Activated CD4-positive, alpha-beta T cell treated with anti-CD3 and anti-CD28 coated beads, Interleukin-2, amount 50 U/mL, for 24 hours (primary cell): ENCODE measurements at places on chromosomes 13 and 19.

GRCh38 chr19:6471076-6471475 is 7.0 kb downstream of the CRB3 start:
- no peak for DNase-seq

GRCh38 chr19:18468517-18468916 is 30.6 kb upstream of the ISYNA1 start:
- DNase-seq = no peak

DNA sequence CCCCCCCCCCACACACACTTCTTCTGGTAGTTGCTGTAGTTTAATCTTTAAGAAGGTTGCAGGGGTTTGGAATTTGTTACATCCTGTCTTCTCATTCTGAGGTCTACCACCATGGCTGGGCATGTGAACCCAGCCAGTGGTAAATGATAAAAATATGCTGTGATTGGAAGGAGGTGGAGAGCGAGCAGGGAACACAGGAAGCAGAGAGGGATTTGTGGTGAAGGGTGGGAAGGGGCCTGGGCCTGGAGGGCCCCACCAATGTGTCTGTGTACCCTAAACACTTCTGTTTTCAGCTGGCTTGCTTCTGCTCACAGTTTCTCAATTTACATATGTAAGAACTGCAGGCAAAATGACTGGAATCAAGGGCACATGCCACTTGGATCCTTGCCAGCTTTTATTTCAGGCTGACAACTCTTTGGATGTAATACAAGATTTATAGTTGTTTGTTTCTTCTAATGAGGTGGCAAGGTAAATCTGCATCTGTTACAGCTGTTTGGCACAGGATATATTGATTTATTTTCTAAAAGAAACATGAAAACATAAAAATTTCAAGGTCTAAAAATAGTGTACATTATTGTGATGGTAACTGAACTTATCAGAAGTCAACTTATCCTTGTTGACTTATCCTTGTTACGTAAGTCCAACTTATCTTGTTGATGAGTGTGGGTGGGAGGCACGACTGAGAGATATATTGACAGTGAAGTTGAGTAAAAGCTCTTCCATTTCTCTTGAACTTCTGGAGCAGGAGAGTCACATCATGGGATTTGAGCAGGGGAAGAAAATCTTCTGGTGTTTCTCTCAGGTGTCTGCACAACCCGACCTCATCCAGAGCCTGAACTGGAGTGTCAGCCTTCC is 313.2 kb downstream of the SHISA2 start:
- DNase-seq = no peak

GRCh38 chr13:32468502-32469142 is 40.7 kb upstream of the N4BP2L1 start:
- no peak for DNase-seq

DNA sequence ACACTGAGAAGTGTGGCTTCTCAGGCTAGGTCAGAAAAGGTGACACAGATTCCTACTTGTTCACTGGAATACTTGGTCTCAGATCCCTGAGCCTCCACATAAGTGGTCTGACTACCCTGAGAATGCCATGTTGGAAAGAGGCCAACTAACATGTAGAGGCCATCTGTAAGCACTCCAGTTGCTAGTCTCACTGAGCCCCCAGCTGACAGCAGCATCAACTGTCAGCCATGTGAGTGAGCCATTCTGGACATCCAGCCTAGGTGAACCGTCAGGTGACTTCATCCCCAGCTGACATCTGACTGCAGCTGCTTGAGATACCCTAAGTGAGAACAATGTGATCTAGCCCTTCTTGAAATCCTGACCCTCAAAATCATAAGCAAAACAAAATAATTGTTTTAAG is 18.1 kb upstream of the ARL11 start:
- no peak for DNase-seq

- no peak for DNase-seq
These were observed 9.5 kb downstream of the MEF2B start for GRCh38 chr19:19160461-19161035.

GRCh38 chr13:111978546-111978945 is 88.4 kb upstream of the SOX1 start:
- no peak for DNase-seq

DNA sequence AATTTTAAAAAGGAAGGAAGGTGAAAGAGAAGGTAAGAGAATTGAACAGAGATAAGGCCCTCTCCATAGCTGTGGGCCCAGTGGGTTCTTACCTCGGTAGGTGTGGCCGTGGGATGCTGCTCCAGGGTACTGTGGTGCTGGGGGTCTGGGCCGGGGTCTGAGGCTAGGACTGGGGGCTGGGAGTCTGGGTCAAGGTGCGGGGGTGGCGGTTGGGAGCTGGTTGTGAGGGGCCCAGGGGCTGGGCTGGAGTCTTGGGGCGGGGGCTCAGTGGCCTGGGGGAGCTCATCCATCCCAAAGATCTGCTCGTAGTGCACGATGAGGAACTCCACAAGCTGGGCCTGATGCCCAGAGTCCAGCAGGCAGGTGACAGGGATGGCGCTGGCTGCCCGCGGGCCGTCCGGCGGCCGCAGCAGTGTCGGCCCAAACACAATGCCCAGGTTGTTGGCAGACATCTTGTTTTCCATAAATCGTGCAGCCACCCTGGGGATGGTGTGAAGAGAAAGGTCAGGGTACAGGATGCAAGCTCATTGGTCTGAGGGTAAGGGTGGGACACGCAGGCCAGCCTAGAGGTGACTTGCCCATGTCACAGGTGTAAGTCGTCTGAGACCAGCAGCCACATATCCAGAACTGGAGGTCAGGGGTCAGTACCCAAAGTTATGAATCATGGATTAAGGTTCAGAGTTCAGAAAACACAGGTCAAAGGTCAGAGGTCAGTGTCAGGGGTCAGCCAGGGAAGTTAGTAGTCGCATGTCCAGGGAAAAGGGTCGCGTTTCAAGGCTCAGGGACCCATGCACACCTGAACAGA is 5.9 kb upstream of the LPAR2 start:
- DNase-seq = no peak

GRCh38 chr13:28753208-28753892 is 34.6 kb upstream of the SLC46A3 start:
- DNase-seq = no peak

GRCh38 chr13:42959615-42960014 is 32.4 kb downstream of the EPSTI1 start:
- no peak for DNase-seq

DNA sequence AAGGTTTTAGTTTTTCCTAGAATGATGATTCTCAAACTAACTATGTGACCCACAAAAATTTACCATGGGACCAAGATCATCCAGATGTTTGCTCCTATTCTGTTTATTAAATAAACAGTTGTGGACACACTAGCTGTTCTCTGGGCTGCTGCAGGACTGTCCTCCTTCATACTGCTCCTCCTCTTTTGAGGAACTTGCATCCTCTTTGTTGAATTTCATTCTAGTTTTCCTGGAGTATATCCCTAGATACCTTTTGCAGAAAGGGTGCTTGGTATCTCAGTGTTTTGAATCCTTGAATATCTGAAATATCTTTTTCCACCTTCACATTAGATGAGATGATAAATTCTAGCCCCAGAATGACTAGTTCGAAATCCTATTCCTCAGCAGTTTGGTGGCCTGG is 24.1 kb downstream of the VASP start:
- DNase-seq = no peak

GRCh38 chr13:41028051-41028450 is 8.9 kb upstream of the ELF1 start:
- no peak for DNase-seq

GRCh38 chr19:45189971-45190370 is 11.4 kb downstream of the BLOC1S3 start:
- no peak for DNase-seq

GRCh38 chr19:38900743-38901190 is 998 bp downstream of the NFKBIB start:
- no peak for DNase-seq

DNA sequence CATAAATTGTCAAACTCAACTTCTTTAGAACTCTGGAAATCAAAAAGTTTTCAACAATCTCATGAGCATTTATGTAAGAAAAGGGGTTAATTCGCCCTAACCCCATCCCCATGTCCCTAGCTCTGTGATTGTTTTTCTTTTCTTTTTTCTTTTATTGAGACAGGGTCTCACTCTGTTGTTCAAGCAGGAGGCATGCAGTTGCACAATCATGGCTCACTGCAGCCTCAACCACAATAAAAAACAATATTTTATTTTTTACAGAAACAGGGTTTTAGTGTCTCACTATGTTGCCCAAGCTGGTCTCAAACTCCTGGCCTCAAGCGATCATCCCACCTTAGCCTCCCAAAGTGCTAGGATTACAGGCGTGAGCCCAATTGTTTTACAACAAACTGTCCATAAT is 16.7 kb downstream of the VWA8 start:
- DNase-seq = no peak

DNA sequence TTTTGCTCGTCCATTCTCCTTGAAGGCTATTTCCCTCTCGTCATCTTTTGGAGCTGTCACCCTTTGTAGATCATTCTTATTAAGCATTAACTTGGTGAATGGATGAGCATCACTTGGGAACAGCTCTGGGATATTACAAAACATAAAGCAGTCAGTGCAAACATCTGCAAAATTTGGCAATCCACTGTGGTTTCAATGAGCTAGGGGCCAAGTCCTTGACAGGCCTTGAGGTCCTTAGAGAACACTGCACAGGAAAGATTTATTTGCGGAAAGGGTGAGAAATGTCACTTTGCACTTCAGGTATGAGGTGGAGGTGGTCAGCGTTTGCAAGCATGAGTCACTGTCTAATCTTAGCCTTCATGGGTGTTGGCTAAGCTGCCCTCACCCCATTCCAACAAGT is 239.7 kb upstream of the MAB21L1 start:
- DNase-seq = no peak

- peak; percentile 29 for DNase-seq
These were observed at the start of gene RASAL3 for GRCh38 chr19:15464394-15465385. Gene RASAL3, minus strand, starts transcription at chr19:15464544. Its CDS starts 186 bp downstream, at chr19:15464358.

GRCh38 chr13:70795484-70795883 is 687.2 kb upstream of the KLHL1 start:
- DNase-seq = no peak

DNA sequence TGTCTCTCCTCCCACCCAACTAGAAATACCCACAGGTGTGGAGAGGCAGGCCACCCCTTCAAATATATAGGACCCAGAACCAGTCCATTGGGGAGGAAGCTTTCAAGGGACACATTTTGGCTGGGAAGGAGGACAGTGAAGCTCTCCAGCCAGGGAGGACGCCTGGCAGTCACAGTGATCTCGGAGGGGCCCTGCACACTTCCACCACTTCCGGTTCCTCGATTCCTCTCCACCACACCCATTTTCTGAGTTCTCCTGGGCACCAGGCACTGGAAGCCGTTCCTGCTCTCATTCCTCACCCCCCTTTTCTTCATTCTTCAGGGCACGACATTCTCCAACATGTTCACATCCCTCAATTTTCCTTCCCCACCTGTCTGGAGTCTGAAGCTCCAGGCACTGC is 30.4 kb upstream of the CEACAM21 start:
- DNase-seq = no peak

GRCh38 chr19:17873786-17874757 is 2.3 kb downstream of the SLC5A5 start:
- peak; percentile 52 for DNase-seq

GRCh38 chr19:17079710-17080439 is 4.3 kb downstream of the MYO9B start:
- DNase-seq = peak; percentile 74

GRCh38 chr13:86155756-86156155 is 356.5 kb upstream of the SLITRK6 start:
- no peak for DNase-seq

DNA sequence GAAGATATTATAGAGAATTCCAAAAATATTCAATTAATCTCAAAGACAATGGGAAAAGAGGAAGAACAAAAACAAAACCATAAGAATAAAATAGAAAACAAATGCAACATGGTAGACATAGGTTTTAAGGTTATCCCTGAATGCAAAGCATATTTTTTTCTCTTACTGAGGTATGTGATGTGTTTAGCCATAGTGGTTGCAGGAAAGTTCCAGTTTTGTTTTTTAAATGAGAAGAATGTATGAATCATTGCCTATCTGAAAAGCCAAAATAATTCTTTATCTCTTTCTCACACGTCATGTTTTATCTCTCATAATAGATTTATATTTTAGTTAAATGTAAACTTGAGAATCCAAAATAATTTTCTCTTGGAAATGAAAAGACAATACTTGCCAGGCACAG is 2591.7 kb upstream of the PCDH20 start:
- no peak for DNase-seq

DNA sequence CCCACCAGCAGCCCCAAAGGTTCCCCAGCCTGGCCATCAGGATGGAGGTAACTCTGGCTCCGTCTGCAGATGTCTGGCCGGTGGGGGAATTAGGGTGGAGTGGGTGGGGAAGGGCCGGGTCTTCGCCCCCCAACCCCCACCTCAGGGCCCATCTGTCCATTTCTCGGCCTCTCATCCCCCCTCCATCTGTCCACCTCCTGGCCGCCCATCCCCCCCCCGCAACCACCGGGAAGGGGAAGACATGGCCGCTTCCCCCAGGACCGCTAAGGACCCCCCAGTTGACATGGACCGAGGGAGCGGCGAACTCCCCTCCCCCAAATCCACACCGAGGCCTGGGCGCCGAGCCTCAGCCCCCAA is 793 bp downstream of the LRFN1 start:
- DNase-seq = no peak

- DNase-seq = no peak
These were observed 25.9 kb downstream of the C2CD4C start for GRCh38 chr19:383040-383439.

- DNase-seq = no peak
These were observed 538.4 kb upstream of the PCDH20 start for GRCh38 chr13:61954092-61954491.

GRCh38 chr19:42276284-42276683 is 7.2 kb downstream of the CIC start:
- DNase-seq = no peak

DNA sequence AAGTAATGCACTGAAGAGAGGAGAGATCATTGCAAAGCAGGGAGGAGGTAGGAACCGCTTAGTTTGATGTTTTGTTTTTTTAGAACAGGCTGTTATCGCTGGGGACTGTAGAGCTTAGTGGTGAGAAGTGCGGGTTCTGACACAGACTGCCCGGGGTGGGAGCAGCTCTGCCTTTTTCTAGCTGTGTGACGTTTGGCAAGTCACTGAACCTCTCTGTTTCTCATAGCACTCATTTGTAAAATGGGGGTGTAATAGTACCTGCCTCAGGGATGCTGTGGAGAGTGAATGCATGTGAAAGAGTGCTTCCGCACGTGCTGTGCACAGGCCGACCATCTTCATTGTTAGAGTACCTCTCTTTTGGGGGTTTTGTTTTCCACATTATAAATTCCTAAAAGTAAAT is 19.3 kb downstream of the PRAM1 start:
- no peak for DNase-seq
